ENCODE measurements at places on chromosomes 1 and 21. TPM values are rescaled to one million over a fixed set of nuclear protein-coding genes. Genes with fewer than 3 reads are reported as not detected.

Gene SPRR1A
- not detected for total RNA-seq

Gene PDE4B
- total RNA-seq, result 21.0 TPM

Gene TRIM45
- 40.0 TPM for total RNA-seq

Gene FMO5
- 0.97 TPM for total RNA-seq

Gene PDZK1IP1
- not detected for total RNA-seq

Gene GOLT1A
- total RNA-seq, result 3.6 TPM

Gene PLA2G2D
- total RNA-seq, result not detected

GRCh38 chr1:224789311-224789710 lies 140.2 kb upstream of the DNAH14 start:
- DNase-seq, result no peak

DNA sequence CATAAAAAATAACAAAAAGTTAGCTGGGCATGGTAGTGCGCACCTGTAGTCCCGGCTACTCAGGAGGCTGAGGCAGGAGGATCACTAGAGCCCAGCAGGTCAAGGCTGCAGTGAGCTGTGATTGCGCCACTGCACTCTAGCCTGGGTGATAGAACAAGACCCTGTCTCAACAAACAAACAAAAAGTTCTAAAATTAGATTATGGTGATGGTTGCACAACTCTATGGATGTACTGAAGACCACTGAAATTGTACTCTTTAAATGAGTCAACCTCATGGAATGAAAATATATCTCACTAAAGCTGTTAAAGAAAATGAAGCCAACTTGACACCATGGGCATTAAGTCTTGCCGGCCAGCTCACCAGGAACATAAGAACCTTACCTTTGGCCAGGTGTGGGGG lies 9.1 kb downstream of the MRAP start:
- no peak for DNase-seq

- DNase-seq, result no peak
Measured at GRCh38 chr1:203778146-203778545, 13.2 kb downstream of the LAX1 start.

- peak; percentile 44 for DNase-seq
Measured at GRCh38 chr21:9838738-9839642, 682.4 kb upstream of the TPTE start.

DNA sequence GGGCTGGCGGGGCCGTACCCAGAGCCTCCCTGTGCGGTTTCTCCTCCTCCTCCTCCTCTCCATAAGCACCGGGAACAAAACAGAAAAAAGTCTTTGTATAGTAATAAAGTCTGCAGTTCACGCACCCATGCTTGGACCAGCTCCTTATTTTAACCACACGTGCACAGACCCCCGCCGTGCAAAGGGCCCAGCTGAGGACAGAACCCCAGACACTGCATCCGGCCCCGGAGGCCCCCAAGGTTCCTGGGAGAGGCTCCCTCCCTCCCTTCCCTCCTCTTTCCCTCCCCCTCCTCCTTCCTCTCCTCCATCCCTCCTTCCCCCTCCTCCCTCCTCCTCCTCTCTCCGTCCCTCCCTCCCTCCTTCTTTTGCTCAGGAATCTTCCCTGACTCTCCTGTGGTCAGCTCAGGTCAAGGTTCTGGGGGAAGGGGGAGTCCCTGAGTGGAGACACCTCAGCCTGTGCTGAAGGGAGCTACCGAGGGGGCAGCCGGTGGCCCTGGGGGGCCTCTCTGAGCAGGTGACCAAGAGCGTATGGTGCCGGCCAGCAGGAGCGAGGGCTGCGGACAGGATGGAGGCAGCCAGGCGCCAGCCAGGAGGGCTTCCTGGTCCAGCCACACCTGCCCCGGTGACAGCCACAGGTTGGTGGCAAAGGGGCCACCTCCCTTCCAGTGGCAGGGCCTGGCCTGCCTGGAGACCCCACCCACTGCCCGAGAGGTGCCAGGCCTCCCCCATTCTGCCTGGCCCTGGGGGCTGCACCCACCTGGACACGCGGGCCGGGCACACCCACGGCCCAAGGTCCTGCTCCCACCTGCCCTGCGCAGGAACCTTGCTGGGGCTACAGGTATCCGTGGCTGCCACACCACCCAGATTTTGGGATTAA lies 3.2 kb upstream of the TTLL10 start:
- no peak for DNase-seq

DNA sequence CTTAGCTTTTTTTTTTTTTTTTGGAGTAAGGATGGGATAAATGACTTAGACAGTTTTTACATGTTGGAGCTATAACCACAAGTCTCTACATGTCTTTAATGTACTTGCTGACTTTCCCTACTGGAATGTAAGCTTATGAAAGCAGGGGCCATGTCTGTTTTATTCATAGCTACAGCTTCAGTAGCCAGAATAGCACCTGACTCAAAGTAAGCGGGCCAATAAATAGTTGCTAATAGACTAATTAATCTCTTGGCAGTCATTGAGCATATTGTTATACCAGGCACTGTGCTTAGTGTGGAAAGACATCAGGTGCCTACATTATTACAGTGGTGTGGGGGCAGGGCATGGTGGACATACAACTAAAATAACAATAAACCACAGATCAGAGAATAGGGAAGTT lies 84.4 kb upstream of the HOOK1 start:
- no peak for DNase-seq

- no peak for DNase-seq
Measured at GRCh38 chr1:170225781-170226530, 80.2 kb downstream of the NTMT2 start.

DNA sequence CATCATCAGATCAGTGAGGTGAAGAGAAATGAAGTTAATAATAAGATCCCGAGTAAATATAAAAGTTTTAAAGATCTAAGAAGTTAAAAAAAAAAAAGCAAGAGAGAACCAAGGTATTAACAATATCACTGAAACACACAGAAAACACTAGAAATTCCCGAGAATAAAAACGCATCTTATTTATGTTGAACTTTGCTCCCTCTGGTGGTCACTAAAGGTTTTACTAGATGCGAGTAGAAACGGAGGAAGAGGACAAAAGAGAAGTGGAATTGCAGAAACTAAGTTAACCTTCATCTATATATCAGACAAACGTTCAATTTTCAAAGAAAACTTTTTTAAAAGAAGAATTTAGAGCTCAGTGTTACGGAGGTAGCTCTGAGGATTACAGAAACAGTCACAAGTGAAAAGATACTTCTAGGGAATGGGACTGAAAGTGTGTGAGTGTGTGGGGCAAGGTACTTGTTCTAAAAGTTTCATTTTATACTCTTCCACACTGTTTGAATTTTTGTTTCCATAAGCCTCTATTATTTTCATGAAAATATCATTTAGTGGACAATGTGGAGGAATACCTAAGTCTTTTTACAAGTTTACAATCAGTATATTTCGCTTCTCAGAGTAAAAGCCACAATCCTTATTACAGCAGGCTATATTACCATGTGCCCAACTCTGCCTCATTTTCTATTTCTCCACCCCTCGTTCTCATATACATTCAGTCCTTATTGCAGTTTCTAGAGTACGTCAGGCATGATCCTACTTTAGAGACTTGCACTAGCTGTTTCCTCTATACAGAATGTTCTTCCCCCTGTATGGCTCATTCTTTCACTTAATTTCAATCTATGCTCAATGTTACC lies 19.7 kb downstream of the ACBD6 start:
- DNase-seq, result no peak

DNA sequence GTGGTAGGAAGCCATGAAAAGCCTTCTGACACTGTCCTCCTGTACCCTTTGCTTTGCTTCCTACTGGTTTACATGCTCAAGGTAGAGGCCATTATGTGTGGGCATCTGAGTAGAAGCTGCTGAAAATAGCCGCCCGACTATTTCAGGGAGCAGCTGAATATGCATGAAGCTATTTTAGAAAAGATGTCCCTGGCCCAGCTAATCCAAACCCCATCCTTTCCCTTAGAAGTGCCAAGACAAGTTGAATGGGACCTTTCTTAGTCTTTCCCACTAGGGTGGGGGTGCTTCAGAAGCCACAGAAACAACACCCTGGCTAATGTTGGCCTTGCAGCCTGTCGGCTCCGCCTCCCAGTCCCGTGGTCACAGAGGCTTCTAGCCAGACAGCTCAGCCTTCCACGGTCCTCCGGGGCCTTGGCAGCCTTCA lies 205.1 kb upstream of the EDN2 start:
- no peak for DNase-seq

DNA sequence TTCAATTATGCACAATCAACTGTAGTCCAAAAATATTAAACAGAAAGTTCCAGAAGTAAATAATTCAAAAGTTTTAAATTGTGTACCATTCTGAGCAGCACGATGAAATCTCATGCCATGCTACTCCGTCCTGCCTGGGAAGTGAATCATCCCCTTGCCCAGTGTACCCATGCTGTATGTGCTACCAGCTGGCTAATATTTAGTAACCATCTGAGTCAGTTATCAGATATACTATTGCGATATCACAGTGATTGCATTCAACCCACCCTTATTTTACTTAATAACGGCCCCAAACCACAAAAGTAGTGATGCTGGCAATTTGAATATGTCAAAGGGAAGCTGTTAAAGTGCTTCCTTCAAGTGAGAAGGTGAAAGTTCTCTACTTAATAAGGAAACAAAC lies 56.2 kb downstream of the EVI5 start:
- no peak for DNase-seq

DNA sequence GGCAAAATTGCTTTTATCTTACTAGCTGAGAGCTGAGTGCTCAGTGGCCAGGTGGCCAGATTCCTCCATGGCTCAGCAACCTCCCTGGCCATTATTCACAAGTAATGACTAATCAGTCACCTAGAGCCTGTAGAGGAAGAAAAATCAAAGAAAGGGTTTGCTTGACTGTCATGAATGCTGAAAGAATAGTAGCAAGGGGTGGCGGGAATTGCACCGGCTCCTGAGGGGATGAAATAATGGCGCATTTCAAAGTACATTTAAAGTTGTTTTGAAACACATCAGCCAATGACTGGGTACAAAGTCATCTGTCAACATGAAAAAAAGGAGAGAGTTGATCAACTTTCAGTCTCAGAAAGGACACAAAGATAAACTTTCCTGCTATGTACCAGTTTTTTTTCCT lies 99.5 kb downstream of the OMA1 start:
- no peak for DNase-seq

GRCh38 chr1:119779869-119780356 lies 11.2 kb upstream of the HMGCS2 start:
- DNase-seq, result no peak

GRCh38 chr1:234722904-234723720 lies 113.1 kb upstream of the IRF2BP2 start:
- no peak for DNase-seq

GRCh38 chr1:242405947-242406346 lies 118.5 kb downstream of the PLD5 start:
- no peak for DNase-seq
